ENCODE measurements at places on chromosomes 12 and 14.

- no peak for DNase-seq
Measured at GRCh38 chr12:46367351-46368029, 5.1 kb downstream of the SLC38A2 start.

DNA sequence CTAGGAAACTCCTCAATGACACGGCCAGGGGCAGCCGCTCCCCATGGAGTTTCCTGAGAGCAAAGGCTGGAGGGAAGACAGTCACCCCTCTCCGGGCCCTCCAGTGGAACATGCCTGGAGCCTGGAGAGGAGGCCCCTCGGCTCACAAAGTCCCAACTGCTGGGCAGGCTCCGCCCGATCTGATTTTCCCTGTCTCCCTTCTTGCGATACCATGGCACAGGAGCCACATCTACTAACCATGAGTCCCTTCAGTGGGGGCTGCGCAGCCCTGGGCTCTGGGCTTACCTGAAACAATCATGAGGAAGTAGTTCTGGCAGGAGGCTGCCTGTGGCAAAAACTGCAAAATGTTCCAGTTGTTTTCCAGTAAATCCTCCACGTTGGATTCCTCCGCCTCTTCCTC, 15.3 kb downstream of the P2RX2 start:
- DNase-seq, result no peak

DNA sequence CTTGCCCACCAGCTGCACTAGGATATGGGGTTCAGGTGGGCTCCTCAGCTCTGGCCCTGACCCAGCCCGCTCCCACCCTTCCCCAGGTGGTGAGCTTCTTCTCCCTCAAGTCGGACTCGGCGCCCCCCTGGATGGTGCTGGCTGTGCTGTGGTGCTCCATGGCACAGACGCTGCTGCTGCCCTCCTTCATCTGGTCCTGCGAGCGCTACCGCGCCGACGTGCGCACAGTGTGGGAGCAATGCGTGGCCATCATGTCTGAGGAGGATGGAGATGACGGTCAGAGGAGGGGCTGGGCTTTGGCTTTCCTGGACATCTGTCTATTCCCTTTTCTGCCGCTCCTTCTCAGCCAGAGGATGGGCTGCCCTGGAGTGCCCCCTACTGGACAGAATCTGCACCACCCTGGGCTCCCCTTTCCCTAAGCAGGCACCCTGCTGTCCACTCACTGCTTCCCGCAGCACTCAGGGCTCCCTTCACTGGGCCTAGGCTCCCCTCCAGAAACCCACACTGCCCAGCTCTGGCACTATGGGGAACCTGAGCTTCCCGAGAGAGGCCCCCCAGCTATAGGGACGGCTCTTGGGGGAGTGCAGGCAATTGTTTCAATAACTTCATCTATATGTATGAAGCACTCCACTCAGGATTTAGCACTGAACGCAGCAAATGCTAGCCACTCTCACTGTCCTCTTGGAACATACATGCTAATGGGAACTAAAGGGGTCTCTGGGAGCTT, 2.6 kb upstream of the P3H3 start:
- DNase-seq, result peak; percentile 69

DNA sequence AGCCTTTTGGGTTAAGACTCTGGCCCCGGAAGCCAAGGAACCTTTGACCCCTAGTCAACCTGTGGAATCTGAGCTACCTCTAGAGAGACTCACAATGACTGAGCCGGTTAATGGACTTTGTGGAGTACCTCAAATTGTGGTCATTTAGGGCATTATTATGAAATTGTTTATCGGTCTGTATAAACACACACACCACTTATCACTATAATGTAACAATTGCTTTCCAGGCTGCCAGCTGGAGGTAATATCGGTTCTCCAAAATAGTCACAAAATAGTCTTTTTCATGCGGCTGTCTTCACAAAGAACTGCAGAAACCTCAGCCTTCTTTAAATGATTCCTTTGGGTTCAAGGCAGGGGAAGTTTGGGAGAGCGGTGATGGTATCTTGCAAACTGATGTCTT, 144.2 kb downstream of the DACT1 start:
- DNase-seq, result no peak

- no peak for DNase-seq
Measured at GRCh38 chr12:62332598-62332997, 72.4 kb downstream of the USP15 start.

DNA sequence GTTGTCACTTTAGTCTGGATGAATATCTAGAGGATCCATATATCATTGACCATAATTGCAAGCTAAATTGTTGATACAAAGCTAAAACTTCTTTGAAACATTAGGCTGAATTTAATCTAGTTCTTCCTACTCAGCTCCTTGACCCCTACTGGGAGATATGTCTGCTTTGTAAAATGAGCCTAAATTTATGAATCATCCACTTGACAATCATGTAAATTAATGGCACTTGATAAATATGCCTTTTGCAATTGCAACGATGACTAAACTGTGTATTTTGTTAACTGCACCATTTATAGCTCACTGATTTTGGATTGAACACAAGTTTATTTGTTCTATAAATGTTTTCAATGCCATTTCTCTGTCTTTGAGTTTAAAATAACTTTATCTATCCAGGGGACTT, 1616.5 kb upstream of the FLRT2 start:
- DNase-seq, result no peak

- no peak for DNase-seq
Measured at GRCh38 chr14:100472094-100472455, 115.1 kb downstream of the BEGAIN start.

- no peak for DNase-seq
Measured at GRCh38 chr12:50249464-50250182, 33.7 kb downstream of the LIMA1 start.

DNA sequence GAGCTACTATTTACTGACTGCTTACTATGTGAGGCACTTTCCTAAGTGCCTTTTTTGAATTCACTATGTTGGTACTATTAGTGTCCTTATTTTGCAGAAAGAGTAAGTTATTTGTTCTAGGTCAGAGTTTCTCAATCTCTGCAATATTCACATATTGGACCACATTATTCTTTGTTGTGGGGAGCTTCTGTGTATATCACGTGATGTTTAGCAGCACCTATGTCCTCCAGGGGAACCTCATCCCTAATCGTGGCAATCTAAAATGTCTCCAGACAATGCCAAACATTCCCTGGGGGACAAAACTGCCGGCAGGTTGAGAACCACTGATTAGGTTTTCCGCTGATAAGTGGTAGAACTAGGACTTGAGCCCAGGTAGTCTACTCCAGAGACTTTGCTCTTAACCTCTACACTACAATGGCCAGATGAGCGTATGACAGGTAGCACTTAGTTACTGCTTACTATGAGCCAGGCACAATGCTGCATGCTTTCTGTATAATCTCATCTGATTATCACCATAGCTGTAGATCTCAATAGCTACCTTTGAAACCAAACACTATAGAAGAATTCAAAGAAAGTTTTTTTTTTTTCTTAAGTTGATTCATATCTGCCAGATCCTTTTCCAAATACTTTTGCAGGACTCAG, 38.9 kb downstream of the NELL2 start:
- DNase-seq, result no peak

- DNase-seq, result no peak
Measured at GRCh38 chr12:44827832-44828438, 48.2 kb downstream of the NELL2 start.
